ENCODE measurements at places on chromosomes 3 and 15.

DNA sequence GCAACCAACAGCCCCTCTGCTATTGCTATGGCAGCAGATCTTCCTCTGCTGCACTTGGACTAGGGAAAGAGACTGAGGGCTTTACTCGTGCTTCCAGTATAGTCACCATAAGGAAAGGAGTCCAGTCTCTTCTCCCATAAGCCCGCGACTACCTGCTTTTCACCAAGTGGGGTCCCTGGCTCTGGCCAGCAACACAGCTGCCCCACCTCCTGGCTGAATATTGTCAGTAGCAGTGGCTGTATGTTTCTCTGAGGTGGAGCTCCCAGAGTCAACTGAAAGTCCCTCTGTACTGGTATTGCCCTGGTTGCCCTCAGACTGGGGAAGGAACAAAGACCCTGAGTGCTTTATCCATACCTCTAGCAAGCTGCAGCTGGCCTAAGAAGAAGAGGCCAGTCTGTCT lies 719.6 kb downstream of the SQOR start:
- no peak for DNase-seq

DNA sequence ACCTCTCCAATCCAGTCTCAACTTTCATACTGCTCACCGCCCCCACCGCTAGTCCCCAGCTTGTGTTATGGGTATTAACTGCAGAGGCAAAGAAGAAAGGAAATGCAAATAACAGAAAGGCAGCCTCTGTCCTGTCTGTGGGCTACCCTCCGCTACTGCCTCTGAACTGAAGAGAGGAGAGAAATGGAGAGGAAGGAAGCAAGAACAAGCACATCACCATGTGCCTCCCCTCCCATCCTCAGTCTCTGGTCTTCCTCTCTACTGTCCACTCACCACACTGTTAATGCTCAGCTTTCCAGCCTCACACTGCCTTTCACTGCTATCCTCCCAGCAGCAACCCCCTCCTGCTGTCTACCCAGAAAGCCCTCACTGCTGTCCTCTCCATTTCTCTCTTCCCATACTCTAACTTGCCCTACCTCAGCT lies 139.0 kb upstream of the SLC2A2 start:
- DNase-seq: no peak

DNA sequence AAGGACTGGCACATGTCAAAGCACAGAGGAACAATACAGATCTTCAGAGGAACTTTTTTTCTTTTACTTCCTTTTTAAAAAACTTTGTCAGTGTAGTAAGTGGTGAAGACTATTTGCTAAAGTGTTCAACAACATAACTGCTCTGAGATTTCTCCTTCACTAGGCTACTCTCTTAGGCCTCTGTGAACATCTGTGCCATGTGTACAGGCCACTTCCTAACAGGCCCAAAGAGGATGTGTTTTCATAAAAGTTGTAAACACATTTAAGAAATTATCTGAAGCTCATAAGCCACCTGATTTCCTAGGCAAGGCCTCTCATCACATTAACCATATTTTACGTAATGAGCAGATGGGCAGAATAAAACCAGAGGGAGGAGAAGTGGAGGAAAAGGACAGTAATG lies 235.4 kb downstream of the FHIT start:
- no peak for DNase-seq

- no peak for DNase-seq
Observed at GRCh38 chr3:27340534-27340933, 28.6 kb downstream of the NEK10 start.
